ENCODE measurements at places on chromosomes 7 and 10.

DNA sequence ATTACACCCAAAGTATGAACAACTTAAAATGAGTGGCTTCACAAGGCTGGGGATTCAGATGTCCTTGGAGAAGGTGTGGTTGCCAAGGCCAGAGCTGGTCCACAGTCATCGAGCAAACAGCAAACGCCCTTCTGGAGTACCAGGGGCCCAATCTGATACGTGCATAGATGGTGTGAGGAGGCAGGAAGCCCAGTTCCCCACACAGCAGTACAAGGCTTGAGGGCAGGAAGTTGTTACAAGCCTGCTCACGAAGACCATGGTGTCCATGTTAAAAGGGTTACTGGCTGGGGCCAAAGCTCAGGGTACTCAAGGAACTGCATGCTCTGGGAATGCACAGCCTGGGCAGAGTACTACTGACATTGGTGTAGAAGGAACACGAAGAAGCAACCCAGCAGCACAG is 4.6 kb upstream of the ANKRD26 start:
- no peak for DNase-seq
- H3K4me1 ChIP-seq = no peaks in the 10 kb centered on the region
- no peak overlapping the region for H3K4me3 ChIP-seq

GRCh38 chr10:25506821-25507335 is 332.1 kb downstream of the GPR158 start:
- H3K4me3 ChIP-seq = no peak overlapping the region
- H3K4me1 ChIP-seq = no peaks in the 10 kb centered on the region
- H3K27me3 ChIP-seq = no peaks in the 10 kb centered on the region

- H3K4me3 ChIP-seq = no peak overlapping the region
- no peaks in the 10 kb centered on the region for H3K4me1 ChIP-seq
- H3K27ac ChIP-seq = no peak overlapping the region
- no peaks in the 10 kb centered on the region for H3K36me3 ChIP-seq
- no peak for DNase-seq
- no peaks in the 10 kb centered on the region for H3K27me3 ChIP-seq
These were observed 32.1 kb downstream of the CELF2 start for GRCh38 chr10:11049806-11050205.

GRCh38 chr7:135168489-135169140 is 1.9 kb downstream of the CYREN start:
- H3K27ac ChIP-seq = peak overlapping the region; percentile 97
- H3K4me1 ChIP-seq = peaks cover 15% of the 10 kb centered on the region
- peak overlapping the region; percentile 89 for H3K4me3 ChIP-seq
- peaks cover 30% of the 10 kb centered on the region for H3K36me3 ChIP-seq

DNA sequence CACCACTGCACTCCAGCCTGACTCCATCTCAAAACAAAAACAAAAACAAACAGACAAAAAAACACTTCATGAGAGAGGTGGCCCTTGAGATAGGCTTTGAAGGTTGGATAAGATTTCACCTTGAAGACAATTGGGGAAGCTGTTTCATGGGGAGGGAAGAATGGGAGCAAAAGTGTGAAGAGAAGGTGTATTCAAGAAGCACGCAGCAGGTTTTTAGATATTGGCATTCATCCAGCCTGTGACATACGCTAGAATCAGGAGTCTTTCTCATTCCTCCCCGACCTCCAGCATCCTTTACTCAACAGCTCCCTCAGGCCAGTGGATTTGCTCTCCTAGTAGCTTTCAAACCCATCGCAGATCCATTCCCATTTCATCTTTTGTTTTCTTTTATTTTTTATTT is 116.3 kb upstream of the FAM171A1 start:
- no peak overlapping the region for H3K4me3 ChIP-seq
- H3K36me3 ChIP-seq = no peaks in the 10 kb centered on the region
- H3K27me3 ChIP-seq = no peaks in the 10 kb centered on the region
- no peaks in the 10 kb centered on the region for H3K4me1 ChIP-seq
- no peak for DNase-seq
- no peak overlapping the region for H3K27ac ChIP-seq

GRCh38 chr10:112298581-112298980 is 15.4 kb downstream of the TECTB start:
- H3K4me3 ChIP-seq = no peak overlapping the region
- H3K4me1 ChIP-seq = no peaks in the 10 kb centered on the region
- no peaks in the 10 kb centered on the region for H3K27me3 ChIP-seq
- H3K36me3 ChIP-seq = no peaks in the 10 kb centered on the region

- H3K36me3 ChIP-seq = no peaks in the 10 kb centered on the region
- H3K4me1 ChIP-seq = no peaks in the 10 kb centered on the region
- DNase-seq = no peak
These were observed 22.0 kb upstream of the GSDME start for GRCh38 chr7:24779283-24779655.

Data from MM.1S (cell line).